Islet precursor cell (in vitro differentiated cells): ENCODE measurements at places on chromosomes 7 and 10.

- no peak for DNase-seq
Observed at GRCh38 chr7:3518546-3518945, 217.5 kb downstream of the SDK1 start.

DNA sequence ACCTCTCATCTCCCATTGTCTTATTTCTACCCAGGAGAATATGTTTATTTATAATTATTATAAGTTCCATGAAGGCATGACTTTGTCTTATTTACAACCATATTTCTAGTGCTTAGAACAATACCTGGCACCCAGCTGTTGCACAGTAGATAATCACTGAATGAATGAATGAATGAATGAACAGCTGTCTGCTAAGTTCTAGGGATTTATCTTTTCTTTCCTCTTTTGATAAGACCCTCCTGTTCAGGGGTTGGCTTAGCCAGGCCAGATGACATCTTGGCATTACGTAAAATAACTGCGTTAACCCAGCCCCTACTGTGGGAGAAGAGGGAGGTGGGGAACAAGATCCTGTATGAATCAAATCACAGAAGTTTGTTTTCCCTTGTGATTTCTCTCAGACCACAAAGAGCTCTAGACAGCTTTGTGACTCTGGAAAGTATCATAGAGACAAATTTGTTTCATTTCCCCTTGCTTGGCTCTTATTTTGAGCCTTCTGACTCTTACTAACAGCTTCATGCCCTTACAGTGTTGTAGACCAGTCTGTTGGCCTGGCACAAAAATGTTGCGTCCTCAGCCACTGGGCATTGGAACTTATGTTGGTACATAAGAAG lies 8.4 kb downstream of the ZNF862 start:
- DNase-seq, result no peak

- DNase-seq, result peak; percentile 75
Observed at GRCh38 chr7:35450456-35451214, 196.7 kb upstream of the TBX20 start.

GRCh38 chr7:141877365-141877764 lies 36.1 kb upstream of the PRSS37 start:
- DNase-seq, result no peak

DNA sequence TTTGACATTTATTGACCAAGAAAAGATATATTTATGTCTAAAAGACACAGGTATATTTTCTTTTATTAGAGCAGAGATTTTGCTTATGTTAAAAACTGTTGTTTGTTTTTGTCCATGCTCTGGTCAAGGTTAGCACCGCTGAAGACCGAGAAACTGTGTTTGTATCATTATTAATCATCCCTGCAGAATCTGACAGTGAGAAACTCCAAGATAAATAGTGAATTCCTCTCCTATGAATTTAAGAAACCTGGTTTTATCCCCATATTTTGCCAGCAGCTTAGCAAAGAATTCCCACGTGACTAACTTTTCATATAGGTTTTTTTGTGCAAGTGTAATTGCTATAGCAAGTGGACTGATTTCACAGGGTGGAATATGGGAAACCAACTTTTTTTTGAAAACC lies 77.6 kb downstream of the FRMD4A start:
- no peak for DNase-seq

DNA sequence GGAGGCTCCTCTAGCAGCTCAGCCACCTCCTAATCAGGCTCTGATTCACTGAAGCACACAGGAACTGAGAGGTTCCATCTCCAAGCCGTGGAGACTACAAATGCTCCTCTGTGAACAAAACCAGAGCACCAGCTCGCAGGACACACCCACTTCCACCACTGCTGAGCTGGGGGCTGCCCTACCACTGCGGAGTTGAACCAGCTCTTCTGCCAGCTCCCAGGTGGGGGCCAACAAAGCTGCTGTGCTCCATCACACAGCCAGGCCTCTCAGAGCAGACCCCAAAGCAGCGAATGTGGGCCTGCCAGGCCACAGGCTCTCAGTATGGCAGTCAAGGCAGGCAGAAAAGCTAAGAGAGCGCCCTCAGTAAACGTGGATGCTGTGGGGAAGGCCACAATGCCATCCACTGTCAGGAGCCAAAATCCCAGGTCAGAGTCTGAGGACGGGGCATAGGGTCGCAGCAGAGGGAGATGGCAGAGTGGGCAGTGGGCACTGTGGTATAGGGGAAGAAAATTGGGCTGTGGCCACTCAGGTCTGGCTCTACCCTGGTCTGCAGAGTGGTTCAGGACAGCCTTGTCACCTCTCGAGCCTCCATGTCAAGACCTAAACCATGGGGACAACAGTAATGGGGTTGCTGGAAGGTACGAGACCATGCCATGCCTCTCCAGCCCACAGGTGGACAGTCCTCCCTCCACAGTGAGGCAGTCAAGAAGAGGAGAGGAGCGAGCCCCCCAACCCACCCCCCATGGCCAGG lies 82.1 kb downstream of the GRID1 start:
- peak; percentile 40 for DNase-seq

- no peak for DNase-seq
Observed at GRCh38 chr7:38829488-38830165, 79.4 kb downstream of the VPS41 start.

GRCh38 chr7:113657603-113658002 lies 261.2 kb downstream of the PPP1R3A start:
- no peak for DNase-seq

DNA sequence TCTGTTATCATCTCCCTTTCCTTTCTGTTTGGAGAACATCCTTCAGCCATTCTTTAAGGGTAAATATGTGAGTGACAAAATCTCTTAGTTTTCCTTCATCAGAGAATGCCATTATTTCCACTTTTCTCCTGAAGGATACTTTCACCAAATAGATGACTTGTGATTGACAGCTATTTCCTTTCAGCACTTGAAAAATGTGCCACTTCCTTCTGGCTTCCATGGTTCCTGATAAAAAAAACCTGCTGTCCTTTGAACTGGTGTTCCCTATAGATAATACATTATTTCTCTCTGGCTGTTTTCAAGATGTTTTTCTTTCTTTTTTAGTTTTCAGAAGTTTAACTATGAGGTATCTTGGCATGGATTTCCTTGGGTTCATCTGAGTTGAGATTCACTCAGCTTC lies 79.7 kb downstream of the TBXAS1 start:
- no peak for DNase-seq

DNA sequence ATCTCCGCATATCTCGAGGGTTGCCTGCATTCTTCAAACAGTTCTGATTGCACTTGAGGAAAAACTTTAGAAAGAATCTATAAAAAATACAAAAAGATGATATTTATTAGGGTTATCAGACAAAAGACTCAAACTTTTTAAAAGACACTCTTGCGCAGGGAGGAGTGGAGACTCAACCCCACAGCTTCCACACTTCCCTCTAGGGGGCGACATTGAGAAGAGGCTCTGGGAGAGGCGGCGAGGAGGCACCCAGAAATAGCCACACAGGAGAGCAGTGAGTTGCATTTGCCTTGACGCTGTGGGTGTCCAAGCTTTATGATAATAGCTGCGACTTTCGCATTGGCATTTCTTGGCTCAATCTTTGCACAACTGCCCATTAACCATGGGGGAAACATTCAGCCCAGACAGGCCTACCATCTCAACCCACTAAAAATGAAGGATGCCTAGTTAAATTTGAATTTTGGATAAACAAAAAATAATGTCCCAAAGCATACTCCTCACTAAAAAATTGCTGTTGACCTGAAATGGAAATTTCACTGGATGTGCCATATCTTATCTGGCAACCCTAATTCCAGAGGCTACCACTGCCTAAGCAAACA lies 86.2 kb downstream of the EBF3 start:
- no peak for DNase-seq
